BJ (cell line): ENCODE measurements at places on chromosomes 1 and 21. TPM values are rescaled to one million over a fixed set of nuclear protein-coding genes. Genes with fewer than 3 reads are reported as not detected.
A peak's percentile ranks its signal among the peaks of the same experiment; 100 is the strongest.

GRCh38 chr21:19603011-19603593 lies 1199.5 kb upstream of the TMPRSS15 start:
- no peak for DNase-seq

- DNase-seq: no peak
Measured at GRCh38 chr1:53987880-53988279, 30.1 kb downstream of the LDLRAD1 start.

DNA sequence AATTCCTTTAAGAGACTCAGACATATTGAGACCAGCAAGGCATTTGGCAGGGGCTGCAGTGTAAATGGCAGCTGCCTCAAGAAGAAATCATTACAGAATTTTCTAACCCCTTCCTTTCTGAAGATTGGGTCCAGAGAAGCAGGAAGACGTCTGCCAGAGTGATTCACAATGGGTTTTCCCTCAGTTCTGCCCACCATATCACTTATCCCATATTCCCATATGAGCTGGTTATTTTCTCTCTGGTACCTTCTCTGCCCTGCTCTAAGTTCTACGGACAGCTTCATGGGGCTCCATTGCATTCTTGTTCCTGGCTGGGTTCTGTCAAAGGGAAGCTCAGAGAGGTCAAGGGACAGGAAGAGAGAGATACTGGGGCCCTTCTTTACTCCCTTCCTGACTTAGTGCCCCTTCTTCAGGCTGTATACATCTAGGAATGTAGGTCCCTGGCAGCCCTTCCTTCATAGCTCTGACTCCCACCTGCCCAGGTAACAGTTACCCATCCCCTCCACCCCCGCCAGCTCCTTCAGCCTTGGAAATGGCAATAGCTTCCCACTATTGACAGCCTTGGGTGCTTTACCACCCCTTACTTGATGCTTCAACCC lies 420.6 kb upstream of the DAB1 start:
- no peak for DNase-seq

- DNase-seq: no peak
Measured at GRCh38 chr21:18449605-18450550, 46.3 kb upstream of the TMPRSS15 start.

F13B gene
- polyA plus RNA-seq: not detected in 2 replicates

GRCh38 chr1:17569200-17570139 lies 30.0 kb downstream of the ARHGEF10L start:
- peak; percentile 90 for DNase-seq

GRCh38 chr1:26721669-26722355 lies 26.0 kb downstream of the ARID1A start:
- no peak for DNase-seq

PDPN gene
- 0.18 and 0.33 TPM in 2 replicates for polyA plus RNA-seq

DNA sequence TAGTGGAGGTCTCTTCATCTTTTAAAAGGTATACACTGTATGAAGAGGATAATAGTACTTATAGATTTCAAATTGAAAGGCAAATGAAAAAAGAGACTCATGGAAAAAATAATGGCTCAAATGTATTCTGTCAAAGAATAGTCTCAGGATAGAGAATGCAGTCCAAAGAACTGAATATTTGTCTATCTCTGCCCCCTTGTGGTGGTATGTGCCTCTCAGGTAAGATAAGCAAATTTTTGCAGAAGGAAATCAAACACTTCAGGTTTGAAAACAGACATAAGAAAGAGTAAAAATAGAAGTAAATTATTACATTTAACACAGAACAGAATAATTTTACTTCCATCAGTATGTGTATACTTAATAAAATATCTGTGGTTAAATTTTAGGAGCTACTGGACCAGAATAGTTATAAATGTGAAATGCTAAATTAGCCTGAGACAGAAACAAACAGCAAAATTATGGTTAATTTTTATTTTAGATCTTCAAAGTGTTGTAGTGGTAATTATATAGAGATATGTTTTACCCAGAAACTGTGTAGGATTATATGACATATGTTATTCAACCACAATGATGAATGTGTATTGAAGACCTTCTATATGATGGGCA lies 164.4 kb upstream of the PALMD start:
- DNase-seq: no peak

- DNase-seq: no peak
Measured at GRCh38 chr1:220702733-220703270, 12.6 kb downstream of the C1orf115 start.

GRCh38 chr1:55154616-55155015 lies 60.5 kb downstream of the USP24 start:
- DNase-seq: no peak

GRCh38 chr1:44613941-44614340 lies 60.3 kb downstream of the TMEM53 start:
- no peak for DNase-seq

DNA sequence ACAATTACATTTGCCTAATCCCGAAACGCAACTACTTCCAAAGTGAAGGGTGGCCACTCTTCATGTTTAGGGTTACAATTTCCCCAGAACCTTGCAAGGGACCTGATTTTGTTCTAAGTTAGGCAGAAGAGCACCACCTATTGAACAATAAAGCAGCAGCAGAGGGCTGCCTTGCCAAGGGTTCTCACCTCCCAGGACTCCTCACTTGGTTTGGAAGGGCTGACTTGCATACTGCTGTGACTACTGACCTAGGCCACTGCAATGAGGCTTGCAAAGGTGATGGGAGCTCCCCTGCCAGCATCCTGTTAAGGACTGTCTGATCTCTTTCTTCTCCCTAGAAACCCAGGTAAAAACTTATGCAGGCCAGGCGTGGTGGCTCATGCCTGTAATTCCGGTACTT lies 14.2 kb downstream of the MTOR start:
- DNase-seq: no peak

CHI3L2 gene
- 0.05 and 0.25 TPM in 2 replicates for polyA plus RNA-seq

AQP10 gene
- not detected in 2 replicates for polyA plus RNA-seq

DNA sequence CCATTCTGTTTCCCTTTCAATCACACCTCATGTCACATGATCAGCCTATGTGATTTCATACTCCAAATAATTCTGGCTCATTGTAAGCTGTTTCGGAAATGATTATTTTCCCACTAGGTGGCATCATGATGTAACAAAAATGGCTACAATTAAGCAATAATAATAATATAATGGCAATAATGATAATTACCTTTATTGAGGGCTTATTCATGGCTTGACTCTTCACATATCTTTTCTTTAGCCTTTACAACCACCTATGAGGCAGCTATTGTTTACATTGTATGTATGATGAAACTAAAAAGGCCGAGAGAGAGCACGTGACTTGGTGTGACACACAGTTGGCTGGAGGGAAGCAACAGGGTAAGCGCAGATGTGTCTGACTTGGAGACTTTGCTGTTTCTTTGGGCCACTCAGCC lies 12.5 kb upstream of the KPRP start:
- DNase-seq: no peak

- no peak for DNase-seq
Measured at GRCh38 chr1:93828367-93828755, 50.6 kb downstream of the DNTTIP2 start.

GRCh38 chr1:162003830-162004215 lies 19.8 kb downstream of the OLFML2B start:
- DNase-seq: peak; percentile 86

OLFM3 gene
- not detected in 2 replicates for polyA plus RNA-seq

DNA sequence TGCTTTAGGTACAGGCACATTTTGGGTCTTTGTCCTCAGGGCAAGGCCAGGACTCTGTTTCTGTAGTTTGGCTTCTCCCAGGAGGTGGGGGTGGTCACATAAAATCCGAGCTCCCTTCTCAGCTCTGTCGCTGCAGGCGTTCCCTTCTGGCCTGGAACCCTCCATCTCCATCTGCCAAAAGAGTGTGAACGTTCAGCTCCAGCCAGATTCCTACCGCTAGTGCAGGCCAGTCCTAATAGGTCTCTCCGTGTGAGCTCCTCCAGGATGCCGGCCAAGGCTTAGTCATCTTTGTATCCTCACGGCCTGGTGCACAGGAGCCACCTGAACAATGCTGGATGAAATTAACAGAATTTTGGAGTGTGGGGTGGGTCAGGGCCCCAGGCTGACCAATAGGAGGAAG lies 19.9 kb upstream of the KCNA10 start:
- DNase-seq: no peak

UBQLN4 gene
- 25.7 and 28.3 TPM in 2 replicates for polyA plus RNA-seq

DNA sequence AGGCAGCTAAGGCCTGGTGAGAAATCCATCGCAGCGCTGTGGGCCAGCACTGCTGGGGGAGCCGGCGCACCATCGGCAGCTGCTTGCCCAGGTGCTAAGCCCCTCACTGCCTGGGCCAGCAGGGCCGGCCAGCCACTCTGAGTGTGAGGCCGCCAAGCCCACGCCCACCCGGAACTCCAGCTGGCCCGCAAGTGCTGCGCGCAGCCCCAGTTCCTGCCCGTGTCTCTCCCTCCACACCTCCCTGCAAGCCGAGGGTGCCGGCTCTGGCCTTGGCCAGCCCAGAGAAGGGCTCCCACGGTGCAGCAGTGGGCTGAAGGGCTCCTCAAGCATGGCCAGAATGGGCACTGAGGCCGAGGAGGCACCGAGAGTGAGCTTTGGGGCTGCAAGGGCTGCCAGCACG lies 64.4 kb downstream of the EBNA1BP2 start:
- no peak for DNase-seq

- no peak for DNase-seq
Measured at GRCh38 chr1:45383191-45383590, 43.0 kb upstream of the MUTYH start.

- DNase-seq: no peak
Measured at GRCh38 chr21:44434568-44434925, 20.8 kb upstream of the LRRC3 start.

GRCh38 chr1:38744452-38745350 lies 114.9 kb downstream of the RRAGC start:
- no peak for DNase-seq

SERPINC1 gene
- 0.05 and 0.16 TPM in 2 replicates for polyA plus RNA-seq

DNA sequence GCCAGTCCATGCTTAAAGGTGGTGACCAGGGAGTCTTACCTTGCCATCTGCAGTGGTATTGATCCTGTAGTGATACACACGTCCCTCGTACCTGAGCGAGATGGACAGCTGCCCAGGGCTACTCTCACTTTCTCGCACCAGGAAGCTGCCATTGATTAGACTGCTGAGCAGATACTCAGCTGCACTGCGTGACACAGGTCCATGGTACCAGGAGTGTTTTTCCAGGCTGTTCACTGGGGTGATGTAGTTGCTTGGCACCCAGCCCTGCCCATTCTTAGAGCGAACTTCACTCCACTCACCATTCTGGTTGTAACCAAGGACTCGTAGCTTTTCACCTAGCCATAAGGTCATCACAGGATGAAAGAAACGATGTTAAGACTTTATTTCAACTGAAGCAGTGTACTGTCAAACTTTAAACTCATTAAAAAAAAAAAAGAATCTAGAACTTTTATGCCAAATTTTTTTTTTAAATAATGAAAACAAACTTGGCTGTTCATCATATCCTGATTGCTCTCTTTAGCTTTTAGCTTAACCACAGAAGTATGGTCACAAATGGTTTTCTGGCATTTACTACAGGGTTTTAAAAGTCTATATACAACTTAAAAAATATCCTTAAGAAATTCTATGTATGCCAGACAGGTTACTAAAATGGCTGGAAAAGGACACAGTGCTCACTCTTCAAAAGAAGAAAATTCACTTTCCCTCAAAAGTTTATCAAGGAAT lies 44.6 kb downstream of the TOR3A start:
- no peak for DNase-seq

DNA sequence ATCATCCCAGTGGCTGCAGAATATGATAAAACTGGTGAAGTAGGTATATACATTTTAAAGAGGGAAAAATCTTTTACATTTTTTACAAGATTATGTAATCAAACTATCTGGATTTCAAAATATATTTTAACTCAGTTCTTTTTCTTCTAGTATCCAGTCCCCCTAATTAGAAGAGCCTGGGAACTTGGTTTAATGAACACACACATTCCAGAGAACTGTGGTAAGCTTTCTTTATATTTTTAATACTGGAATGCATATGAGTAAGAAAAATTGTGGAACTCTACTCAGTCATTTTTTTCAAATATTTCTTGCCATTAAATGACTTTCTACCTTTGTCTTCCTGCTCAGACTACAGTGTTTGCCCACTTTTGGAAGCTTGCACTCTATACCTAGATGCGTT lies 8.2 kb downstream of the ACADM start:
- DNase-seq: peak; percentile 23

DNA sequence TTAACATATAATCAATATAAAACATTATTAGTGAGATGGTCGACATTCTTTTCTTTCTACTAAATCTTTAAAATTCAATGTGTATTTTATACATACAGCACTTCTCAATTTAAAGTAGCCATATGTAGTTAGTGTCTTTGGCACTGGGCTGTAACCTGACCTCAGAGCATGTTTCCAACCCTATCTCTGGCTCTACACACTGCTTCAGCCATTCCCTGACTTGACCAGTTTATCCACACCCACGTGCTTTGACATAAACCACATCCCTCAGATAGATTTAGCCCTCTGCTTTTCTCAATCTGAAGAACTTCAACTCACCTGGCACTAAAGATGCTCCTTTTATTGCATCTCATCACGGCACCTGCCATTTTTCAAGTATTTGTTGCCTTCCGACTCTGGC lies 58.3 kb downstream of the RGS2 start:
- DNase-seq: no peak
